Stimulated activated CD4-positive, alpha-beta T cell treated with anti-CD3 and anti-CD28 coated beads, Interleukin-1b, Interleukin-23, amount 100 ng/mL, for 24 hours (primary cell): ENCODE measurements at places on chromosomes 4 and X.

GRCh38 chr4:186840222-186840701 lies 116.6 kb upstream of the FAT1 start:
- DNase-seq = no peak

DNA sequence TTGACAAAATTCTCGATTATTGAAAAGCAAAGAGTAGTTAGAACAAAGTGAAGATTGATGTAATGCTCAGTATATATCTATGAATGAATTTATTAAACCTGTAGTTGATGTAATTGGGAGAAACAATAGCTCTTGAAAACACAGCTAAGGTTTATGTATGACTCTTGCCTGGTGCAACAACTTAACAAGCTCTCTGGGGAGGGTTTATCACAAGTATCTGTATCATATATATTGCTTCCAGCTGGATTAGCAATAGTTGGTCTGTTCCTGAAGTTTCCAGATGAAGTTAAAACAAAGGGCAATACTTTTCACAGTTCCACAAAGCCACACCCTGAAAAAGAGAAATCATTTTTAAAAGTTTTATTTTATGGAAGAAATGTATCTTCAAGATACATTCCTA lies 91.4 kb downstream of the ARSJ start:
- no peak for DNase-seq

GRCh38 chrX:30153881-30154260 lies 61.5 kb upstream of the MAGEB2 start:
- DNase-seq = no peak

GRCh38 chrX:20969565-20969964 lies 404.7 kb upstream of the CNKSR2 start:
- no peak for DNase-seq

DNA sequence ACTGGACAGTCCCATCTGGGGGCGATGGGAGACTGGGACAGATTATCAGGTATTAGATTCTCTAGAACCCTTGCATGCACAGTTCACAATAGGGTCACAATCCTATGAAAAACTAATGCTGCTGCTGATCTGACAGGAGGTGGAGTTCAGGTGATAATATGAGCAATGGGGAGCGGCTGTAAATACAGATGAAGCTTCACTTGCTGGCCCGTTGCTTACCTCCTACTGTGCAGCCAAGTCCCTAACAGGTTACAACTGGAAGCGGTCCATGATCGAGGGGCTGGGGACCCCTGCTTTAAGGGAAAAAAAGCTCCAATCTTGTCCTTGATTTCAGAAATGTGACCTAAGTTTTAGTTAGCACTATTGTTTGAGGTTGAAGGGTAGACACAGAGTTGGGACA lies 175.2 kb downstream of the ZNF330 start:
- no peak for DNase-seq
